ENCODE measurements at places on chromosomes 16 and 17. TPM values are rescaled to one million over a fixed set of nuclear protein-coding genes. Genes with fewer than 3 reads are reported as not detected.

GRCh38 chr16:74200921-74201320 lies 95.7 kb upstream of the PSMD7 start:
- DNase-seq = no peak

DNA sequence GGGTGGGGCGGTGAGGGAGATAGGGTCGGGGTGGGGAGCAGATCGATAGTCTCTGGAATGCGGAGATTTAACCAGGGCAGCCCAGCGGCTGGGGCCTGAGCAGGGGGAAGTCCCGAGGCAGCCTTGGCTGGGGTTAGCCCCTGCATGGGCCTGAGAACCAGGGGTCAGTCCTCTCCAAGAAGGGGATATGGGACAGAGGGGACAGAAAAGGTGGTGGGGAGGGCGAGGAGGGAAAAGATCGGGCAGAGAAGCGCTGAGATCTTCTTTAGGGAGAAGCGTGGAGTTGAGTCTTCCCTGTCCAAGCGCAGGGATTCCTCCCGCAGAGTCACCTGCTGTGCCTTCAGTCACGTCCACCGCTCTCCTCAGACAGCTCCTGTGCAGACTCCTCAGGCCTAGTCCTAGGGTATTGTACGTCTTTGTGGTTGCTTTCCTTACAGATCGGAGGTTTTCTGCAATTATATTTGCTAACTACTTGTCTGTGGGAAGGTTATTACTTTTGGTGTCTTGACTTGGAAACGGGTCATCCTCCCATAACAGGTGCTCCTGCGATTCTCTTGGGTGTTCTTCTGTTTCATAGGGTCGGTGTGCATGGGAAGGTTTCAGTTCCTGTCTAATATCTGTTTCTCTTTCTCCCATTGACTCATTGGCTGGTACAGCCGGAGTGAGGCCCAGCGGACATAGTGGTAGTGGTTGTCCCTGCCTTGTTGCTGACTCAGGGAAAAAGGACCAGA lies 952 bp downstream of the CD300A start:
- DNase-seq = no peak

DNA sequence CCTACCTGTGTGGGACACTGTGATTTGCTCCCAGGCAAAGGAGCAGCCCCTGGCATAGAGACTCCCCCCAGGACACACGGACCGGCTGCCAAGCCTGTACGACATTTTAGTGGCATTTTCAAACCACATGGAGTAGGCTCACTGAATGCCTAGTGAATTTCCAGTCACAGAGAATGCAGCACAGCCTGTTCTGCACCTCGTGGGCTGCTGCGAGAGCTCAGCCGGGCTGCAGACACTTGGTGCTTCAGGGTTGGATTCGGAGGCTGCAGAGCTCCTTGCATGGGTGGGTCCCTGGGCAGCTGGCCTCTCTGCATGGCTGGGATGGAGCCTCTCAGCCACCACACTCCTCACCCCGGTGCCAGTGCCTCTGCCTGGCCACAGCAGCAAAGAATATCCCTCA lies 51.2 kb upstream of the HNF1B start:
- DNase-seq = no peak

PRAC1 gene
- not detected for total RNA-seq

DNA sequence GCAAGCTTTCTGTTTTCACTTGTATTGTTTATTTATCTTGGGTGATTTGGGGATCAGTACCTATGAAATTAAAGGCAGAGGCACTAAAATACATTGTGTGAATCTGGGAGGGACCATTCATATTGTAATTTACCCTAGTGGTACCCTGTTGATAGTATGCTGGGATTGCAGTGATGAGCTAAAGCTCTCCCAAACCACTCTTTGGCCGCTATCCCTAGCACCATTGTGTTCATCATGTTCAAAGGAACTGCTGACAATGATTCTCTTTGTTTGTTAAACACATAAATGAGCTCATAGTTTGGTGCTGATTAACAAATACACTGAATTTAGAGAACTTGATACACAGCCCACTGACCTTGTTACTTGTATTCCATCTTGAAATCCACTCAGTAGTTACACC lies 1469.8 kb downstream of the CDH11 start:
- DNase-seq = no peak

CCL2 gene
- 0.77 TPM for total RNA-seq

DNA sequence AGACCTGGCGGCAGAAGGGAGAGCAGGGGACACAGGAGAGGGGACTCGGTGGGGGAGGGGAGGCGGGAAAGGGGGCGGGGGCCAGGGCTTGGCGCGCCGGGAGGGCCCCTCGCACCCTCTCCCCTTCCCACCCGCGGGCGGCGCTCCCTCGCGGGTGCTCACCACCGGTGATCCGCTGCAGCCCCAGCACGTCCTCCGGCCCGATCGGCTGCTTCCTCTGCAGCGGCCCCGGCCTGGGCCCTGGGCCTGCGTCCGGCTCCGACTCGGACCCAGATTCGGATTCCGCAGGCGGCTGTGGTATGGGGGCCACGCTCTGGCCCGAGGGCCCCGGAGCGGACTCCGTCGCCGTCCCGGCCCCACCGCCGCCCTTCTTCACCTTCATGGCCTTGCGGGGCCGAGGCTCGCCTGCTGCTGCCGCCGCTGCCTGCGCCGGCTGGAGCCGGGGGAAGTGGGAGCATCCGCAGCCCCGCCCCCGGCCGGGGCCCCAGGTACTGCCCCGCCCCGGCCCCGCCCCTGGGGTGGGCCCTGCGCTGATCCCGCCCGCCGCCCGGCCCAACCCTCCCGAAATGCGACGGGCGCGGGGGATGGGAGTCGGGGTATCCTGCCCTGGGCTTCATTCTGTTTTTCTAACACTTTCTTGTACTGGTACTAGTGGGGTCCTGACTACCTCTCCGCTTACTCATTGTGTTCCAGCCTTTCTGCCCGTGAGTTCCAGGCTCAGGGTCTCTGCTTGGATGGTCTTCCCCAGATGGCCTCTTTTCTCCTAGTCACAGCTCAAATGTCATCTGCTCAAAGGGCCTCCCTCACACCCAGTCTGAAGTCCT lies at the start of gene UNC119:
Gene UNC119 (minus strand): TSS at position 449 of the 824 bp plus-strand sequence. CDS start 67 bp downstream, at position 382.
- DNase-seq = peak; percentile 79

DNA sequence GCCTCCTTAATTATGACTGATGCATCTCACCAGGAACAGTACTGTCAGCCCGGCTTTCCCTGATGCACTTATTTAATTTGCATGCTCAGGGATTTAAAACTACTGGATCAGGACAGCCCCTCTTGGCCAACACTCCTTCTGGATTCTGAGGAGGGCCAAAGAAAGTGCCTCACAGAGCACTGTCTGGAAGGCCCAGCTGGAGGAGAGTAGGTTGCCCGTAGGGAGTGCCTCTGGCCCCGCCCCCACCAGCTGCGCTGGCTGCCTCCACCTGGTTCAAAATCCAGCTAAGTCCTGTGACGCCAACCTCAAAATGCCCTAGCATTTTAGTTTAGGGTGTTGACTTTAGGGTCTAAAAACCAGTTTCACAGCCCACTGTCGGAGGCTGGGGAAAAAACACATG lies 49.4 kb upstream of the SREBF1 start:
- peak; percentile 36 for DNase-seq

GRCh38 chr17:68640242-68640989 lies 39.2 kb upstream of the FAM20A start:
- no peak for DNase-seq

DNA sequence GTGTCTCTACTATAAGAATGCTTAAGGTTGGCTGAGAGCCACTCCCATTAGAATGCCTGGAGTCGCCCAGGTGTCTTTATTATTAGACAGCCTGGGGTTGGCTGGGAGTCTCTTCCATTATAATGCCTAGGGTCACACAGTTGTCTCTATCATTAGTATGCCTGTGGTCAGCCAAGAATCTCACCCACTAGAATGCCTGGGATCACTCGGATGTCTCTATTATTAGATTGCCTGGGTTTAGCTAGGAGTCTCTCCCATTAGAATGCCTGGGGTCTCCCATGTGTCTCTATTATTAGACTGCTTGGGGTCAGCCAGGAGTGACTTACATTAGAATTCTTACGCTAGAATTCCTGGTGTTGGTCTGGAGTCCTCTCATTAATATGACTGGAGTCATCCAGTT lies 2255.3 kb downstream of the TP53TG3F start:
- no peak for DNase-seq

GRCh38 chr17:12902046-12902445 lies 112.7 kb downstream of the ARHGAP44 start:
- DNase-seq = no peak

NUPR1 gene
- 7.3 TPM for total RNA-seq

TEKT5 gene
- total RNA-seq = not detected

UBTF gene
- total RNA-seq = 17.4 TPM

DNA sequence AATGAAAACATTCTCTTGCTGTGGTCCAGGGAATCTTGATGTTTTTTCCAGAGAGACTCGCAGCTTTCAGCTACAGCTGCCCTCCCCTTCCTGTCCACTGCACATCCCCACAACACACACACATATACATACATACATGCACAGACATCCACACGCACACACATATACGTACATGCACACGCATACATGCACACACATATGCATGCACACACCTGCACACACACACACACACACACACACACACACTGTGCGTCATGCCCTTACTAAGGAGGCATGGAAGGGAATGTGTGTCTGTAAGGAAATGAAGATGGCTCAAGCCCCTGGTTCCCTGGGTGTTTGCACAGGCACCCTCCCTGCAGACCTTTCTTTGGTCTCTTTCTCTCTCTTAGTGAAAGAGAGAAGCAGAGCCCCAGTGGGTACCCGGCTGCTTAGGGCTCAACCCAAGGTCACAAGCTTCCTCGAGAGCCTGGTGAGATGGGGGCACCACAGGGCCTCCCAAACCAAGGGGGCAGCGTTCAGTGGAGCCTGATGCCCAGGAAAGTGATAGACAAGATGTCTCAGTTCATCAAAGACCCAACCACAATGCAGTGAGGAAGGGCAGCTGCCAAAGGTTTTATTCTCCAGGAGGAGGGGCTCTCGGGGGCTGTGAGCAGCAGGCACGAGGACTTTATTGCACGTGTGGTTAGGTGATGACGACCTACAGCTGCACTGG lies 33.3 kb downstream of the TNFRSF13B start:
- DNase-seq = no peak

GRCh38 chr16:2472885-2473445 lies 1.9 kb downstream of the NTN3 start:
- no peak for DNase-seq

DNA sequence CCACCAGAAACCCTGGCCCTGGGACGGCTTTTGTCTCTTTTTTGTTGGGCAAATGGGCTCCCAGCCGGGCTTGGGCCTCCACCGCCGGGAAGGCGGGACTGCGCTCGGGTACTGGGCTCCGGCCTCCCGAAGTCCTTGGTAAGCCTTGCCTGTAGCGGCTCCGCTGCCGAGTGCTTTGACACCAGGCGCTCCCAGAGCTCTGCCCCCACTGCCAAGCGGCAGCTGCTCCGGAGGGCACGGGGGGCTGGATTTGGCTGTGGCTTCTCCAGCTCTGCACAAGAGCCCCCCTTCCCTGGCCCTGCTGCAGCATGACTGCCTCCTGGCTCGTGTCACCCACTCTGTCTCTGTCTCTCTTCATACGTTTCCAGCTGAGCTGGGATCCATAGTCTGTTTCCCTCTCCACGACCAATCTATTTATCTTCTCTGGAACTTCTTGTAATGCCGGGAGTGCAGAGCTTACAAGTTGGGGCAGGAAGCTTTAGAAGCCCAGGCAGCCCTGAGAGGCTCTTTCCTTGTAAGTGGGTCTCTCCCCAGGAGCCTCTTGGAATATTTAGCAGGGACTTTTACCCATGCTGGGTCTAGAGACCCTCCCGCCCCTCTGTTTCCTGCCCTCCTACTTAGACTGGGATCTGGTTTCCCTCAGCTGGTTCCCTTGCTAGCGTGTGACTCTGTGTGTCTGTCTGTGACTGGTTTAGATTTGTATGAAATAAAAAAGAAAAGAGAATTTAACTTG lies 246.9 kb upstream of the GSE1 start:
- no peak for DNase-seq

ST6GALNAC2 gene
- 0.59 TPM for total RNA-seq

TGFB1I1 gene
- total RNA-seq = 135 TPM

- no peak for DNase-seq
Measured at GRCh38 chr16:89300311-89300975, 82.9 kb downstream of the ZNF778 start.

GRCh38 chr17:80738020-80738808 lies 193.6 kb downstream of the RPTOR start:
- DNase-seq = no peak

DNA sequence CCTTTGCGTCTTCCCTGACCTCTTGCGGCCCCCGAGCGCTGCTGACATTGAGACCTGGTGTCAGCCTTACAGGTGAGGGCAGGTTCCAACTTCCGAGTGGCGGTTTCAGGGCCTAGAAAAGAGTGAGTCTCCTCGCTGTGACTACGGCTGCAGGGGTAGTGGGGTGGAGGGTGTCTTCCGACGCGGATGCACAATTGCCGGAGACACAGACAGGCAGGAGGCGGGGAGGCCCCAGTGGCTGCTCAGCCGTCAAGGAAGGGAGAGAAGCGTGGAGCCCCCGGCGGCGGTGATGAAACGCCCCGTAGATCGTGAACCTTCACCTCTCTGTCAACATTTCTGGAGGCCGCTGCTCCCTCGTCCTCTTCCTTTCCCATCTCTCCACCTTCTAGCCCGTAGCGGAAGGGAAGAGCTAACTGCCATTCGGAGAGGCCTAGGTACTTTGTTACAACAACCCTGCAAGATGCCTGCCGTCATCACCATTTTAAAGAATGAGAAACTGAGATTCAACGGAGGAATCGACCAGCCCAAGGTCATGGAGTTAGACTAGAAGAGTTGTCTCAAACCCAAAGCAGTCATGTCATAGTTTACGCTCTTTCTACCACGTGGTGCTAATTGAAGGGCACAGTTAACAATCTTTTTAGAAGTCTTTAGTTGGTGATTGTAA lies 485 bp downstream of the DNAJA3 start:
- no peak for DNase-seq

DNA sequence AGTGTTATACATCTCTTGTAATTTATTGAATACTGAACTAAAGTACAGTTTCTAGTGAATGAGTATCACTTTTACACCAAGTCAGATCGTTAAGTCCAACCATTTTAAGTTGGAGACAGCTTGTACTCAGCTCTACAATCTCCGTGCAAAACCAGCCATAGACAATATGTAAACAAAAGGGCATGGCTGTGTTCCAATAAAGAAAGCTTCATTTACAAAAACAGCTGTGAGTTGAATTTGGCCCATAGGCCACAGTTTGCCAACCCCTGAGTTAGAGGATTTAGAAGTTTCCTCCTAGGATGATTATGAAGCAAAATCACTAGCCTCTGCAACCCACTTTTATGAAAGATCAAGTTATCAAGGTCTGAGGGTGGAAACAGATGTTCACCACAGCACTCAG lies 105.7 kb upstream of the RCVRN start:
- no peak for DNase-seq

GRCh38 chr16:14109077-14109775 lies 38.1 kb downstream of the MRTFB start:
- no peak for DNase-seq

DNA sequence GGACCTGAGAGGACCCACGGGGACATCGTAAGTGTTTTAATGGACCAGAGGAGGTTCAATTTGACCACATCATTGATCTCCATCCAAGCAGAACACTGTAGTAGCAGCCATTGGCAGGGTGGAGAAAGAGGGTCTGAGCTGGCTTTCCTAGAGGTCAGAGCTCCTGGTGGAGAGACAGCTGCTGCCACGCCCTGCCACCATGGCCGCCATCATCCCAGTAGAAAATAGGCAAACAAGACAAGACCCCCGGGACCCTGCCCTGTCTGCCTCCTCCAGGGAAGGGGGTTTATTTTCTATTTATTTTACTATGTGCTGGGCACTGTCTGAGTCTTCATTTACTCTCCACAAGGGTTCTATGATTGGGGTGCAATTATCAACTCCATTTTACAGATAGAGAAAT lies 11.4 kb upstream of the ITGA3 start:
- DNase-seq = no peak

CES5A gene
- total RNA-seq = not detected

Data from uterus (tissue), 4 donors.